ENCODE measurements at places on chromosomes 3 and 15.

- DNase-seq: no peak
Observed at GRCh38 chr15:35646790-35647189, 100.8 kb upstream of the DPH6 start.

DNA sequence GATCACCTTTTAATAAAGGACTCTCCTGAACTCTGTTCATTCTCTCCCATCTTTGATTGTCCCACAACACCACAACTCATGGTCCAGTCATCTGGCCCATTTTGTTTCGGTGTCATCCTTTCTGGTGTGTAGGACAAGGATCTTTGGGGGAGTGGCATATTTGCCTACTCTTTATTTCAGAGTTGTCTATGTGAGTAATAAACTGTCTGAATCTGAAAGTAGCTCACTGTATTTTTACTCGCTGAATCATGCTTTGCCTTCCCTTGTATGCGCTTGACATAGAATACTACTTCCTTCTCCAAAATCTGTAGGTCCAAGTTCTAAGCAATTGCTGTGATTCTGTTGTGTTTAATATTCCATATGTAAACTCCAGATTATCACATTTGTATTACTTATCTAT lies 29.9 kb upstream of the NOX5 start:
- DNase-seq: no peak

DNA sequence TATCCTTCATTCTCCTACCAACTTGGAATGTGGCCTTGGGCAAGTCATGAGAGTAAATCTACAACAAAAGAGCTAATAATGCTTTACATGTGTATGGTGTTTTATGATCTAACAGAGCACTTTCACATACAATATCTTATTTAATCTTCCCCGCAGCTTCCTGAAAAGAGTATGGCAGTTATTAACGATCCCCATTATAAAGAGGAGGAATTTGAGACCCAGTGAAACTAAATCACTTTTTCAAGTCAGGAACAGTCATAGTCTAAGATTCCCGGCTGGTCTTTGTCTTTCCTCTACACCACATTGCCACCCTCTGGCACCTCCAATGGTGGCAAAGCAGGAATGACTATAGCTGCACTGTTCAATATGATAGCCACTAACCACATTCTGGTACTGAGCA lies 69.7 kb upstream of the CMSS1 start:
- no peak for DNase-seq

- DNase-seq: no peak
Observed at GRCh38 chr3:128188326-128188725, 35.0 kb downstream of the EEFSEC start.

GRCh38 chr3:184176377-184177330 lies 2.0 kb downstream of the AP2M1 start:
- no peak for DNase-seq

- DNase-seq: no peak
Observed at GRCh38 chr15:92812271-92812670, 87.9 kb upstream of the CHD2 start.

DNA sequence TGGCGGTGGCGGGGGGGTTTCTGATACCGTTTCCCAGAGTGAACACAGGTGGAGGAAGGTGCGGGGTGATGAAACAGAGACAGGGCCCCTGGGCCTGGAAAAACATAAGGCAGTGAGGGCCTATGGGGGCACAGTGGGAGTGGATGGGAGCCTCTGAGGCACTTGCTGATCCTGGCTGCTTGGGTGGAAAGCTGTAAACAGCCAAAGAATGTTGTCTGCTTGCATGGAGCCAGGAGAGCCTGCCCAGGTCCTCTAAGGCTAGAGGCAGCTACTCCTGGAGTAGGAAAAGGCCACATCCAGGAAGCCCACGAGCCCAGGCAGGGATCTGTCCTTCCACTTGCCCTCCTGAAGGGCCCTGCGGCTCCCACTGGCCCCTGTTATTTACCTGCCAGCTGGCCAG lies 2.9 kb upstream of the SEMA3B start:
- DNase-seq: no peak

- DNase-seq: no peak
Observed at GRCh38 chr3:30924763-30925162, 30.3 kb upstream of the GADL1 start.

- DNase-seq: no peak
Observed at GRCh38 chr15:77717333-77717990, 84.8 kb upstream of the LINGO1 start.

GRCh38 chr15:77327168-77327567 lies 92.7 kb downstream of the PEAK1 start:
- no peak for DNase-seq

DNA sequence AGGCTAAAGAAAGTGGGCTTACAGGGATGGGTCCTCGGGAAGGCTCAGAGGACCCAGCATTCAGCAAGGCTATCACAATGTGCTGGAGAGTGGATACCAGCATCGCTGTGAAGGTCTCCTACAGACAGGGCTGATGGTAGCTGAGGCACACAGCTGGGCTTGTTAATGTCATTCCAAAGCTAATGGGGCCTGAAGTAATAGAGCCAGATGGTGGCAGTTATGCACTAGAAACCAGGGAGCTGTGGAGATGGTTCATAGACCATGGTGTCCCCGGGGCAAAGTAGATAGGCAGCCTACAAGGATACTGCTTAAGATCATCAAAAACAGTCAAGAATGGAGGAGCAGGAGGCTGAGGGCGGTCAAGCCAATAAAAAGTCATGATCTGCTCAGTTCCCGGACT lies 24.8 kb upstream of the BOC start:
- DNase-seq: no peak

DNA sequence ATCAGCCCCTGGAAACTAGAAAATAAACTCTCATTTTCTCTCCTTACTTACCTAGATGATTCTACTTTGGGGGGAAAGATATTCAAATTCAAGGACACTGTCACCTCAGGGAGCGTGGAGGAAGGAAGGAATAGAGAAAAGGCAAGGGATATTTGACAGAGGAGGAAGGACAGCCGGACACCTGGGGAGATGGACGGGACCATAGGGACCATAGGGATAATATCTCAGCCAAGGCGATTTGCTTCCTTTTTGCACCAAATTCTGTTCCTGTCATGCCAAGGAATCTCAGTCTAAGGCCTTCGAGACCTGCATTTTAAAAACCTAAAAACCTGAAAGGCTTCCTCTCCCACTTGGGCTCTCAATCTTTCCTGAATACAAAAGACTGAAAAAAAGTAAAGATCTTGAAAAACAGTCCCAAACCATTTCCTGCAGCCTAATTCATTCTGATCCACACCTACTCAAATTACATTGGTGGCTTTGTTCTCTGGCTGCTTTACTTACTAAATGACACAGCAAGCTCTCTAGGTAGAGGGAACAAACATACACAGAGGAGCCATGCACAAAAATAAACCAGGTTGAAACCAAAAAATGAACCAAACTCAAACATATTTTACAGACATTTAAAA lies 73.9 kb upstream of the SLC24A5 start:
- DNase-seq: no peak

DNA sequence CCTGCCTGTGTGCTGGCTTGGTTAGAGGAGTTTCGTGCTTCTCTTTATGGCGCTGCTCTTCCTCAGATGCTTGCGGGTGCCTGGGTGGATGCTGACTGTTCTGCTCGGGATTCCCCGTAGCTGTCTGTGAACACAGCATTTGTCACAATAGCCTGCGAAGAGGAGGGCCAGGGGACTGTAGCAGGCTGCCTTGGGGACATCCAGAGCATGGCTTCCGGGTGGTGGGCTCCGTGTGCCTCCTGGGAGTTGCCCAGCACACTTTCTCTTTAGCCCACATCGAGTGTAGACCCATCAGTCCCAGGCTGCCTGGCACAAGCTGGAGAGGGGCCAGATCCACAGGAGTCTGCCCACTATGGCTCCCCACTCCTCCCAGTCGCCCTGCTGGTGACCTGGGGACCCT lies 22.4 kb downstream of the LRRK1 start:
- DNase-seq: no peak

- no peak for DNase-seq
Observed at GRCh38 chr3:187169231-187169960, 27.9 kb upstream of the RTP1 start.

GRCh38 chr3:130619196-130619595 lies 102.2 kb downstream of the COL6A6 start:
- DNase-seq: no peak

DNA sequence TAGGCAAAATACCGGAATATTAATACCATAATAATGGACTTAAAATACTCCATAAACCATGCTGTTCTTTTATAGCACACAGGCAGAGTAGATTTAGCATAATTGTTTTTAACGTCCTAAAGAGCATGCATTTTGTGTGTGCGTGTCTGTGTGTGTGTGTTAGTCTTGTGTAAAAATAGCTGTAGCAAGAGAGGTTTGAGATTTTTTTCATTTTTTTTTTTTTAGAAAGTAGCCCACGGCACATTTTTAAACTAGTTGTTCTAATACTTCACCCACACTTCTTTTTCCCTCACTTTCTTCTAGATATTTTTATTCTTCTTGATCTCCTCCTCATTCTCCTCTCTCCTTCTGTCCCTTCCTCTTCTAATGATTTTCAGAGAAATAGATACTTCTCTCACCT lies 7.5 kb upstream of the ST3GAL6 start:
- DNase-seq: no peak

- no peak for DNase-seq
Observed at GRCh38 chr3:72515941-72516340, 332.3 kb downstream of the SHQ1 start.

DNA sequence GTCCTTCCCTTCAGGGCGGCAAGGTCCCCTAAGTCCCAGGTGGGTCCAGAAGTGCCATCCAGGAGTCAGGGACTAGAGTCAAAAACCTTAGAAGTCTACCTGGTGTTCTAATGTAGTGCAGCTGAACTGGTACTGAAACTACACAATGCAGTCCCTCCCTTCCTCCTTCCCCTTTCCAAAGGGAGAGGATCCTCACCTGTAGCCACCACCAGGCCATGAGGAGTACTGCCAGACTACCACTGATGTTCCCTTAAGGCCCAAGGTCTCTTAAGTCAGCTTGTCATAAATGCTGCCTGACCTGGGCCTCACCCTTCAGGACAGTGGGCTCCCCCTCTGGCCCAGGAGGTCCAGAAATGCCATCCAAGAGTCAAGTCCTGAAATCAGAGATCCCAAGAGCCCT lies 98.9 kb downstream of the ULK4 start:
- DNase-seq: no peak

GRCh38 chr3:48270306-48270705 lies 29.4 kb downstream of the ZNF589 start:
- no peak for DNase-seq

GRCh38 chr15:70407336-70407670 lies 309.6 kb upstream of the TLE3 start:
- no peak for DNase-seq

DNA sequence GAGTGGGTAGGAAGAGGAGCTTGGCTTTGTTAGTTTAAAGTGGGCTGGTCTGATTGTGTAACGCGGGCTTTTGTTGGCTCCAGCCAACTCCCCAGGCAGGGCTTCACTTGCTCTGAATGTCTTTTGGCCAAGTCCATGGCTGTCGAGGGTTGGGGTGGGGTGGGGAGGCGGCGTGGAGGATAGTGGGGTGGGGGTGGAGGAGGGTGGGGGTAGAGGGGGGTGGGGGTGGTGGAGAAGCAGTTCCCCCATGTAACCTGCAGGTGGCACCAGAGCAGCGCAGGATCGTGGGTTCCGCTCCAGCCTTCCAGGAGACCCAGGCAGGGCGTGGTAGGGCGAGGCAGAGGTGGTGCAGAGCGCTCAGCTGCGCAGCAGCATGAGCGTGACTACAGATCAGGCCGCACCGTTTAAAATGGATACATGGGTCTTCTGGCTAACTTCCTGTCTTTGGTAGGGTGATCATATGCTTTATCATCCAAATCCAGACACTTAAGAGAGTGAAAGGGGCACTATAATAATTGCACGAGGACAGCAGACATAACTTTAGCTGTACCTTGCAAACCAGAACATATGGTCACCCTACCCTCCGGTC lies 28.3 kb downstream of the GOLGA6A start:
- DNase-seq: peak; percentile 41

DNA sequence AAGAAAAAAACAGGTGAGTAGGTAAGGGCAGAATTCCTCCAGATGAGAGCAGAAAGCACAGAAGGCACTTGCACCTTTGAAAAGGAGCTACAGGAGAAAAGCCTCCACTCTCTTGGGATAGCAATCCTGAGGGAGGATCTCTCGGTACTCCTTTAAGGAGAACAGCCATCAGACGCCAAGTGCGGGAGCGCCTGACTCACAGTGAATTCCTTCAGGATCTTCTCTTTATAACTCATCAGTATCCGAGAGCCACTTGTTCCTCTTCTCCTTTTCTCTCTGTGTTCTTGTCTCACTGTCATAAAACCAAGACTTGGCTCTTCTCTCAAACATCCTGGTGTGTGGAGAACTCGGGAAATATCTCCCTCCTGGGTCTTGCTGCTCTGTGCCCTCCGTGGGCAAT lies 10.1 kb upstream of the GOLGA8J start:
- DNase-seq: no peak

DNA sequence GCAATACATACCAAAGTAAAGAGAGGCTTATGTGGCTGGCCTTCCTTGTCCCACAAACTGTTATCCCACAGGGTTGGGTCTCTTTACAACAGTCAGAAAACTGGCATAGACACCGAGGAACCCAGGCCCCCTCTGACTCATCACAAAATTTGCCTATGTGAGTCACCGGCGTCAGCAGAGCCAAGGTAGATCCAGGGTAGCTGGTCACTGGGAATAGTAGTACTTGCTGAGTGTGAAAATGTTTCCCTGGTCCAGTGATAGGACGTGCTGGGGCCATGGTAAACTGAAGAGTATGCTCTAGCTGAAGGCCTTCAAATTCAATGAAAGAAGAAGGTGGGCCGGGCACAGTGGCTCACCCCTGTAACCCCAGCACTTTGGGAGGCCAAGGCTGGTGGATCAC lies 27.1 kb upstream of the SKIL start:
- no peak for DNase-seq

DNA sequence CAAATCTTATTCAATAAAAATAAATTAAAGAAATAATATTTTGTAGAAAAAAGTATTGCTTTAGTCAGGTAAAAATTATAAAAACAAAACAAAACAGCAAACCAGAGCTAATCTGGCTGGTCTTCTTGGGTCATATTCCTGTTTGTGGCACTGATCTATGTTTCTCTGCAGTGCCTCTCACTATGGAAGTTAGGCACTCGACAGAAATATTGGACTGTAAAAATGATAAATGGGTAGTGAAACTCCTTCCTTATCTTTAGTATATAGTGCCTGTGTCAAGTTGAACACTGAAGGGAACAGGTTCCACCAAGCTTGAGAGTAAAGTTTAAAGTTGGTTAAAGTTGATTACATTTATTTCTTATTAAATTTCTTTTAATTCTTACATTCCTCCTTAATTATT lies 1195.6 kb upstream of the GBE1 start:
- DNase-seq: no peak
